Astrocyte of the cerebellum (primary cell): ENCODE measurements at places on chromosomes 1 and 21.

GRCh38 chr1:192201303-192201702 is 43.0 kb downstream of the RGS18 start:
- no peak for DNase-seq

DNA sequence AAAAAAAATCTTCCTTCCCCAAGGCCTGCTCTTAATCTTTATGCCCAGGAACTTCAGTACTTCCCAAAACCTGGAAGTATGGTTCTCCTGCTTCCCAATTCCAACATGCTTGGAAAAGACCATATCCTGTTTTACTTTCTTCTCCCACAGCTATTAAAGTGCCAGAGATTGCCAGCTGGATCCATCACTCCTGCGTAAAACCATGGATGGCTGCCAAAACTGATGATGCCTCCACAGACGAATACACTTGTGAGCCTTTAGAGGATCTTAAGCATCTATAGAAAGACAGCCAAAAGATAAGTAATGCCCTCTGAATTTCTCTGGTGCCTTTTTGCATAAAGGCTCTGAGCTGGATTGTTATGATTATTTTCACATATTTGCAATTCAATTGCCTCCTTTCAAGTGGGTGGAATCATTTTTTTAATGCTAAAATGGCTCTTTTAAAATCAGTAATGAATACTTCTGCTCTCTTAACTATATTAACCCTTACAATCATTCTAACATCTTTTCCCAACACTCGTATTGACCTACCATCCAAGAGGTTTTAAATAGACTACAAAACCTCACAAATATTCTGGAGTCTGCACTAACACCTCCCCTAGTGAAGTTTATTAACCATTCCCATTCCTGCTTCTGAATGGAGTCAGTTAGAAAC is 1807.8 kb downstream of the BRINP3 start:
- DNase-seq = peak; percentile 27

GRCh38 chr1:47024141-47024801 is 802 bp downstream of the CYP4X1 start:
- no peak for DNase-seq

- no peak for DNase-seq
Observed at GRCh38 chr1:80594013-80594412, 1206.7 kb upstream of the ADGRL2 start.

DNA sequence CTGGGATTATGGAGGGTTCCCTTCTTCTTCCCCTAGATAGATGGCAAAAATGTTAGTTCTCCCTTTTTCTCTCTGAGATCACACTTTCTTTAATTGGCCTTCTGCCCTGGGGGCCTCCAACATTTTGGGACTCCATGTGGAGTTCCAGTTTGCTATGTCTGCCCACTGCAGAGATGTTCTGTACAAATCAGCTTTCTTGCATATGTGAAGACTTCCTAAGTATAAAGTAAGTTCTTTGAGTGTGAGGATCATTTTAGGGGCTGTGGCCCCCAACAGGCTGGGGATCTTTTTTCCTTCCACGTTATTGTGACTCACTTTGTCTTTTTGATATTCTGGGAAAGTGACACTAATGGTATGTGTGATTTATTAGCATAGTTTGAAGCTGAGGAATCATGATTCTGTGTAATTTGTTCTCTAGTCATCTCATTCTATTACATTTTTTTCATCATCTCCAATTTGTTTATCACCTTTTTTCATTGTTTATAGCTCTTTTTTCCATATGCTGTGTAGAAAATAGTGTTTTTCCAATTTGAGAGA is 48.2 kb downstream of the HHAT start:
- DNase-seq = no peak

- no peak for DNase-seq
Observed at GRCh38 chr1:22375601-22376000, 76.0 kb upstream of the ZBTB40 start.

DNA sequence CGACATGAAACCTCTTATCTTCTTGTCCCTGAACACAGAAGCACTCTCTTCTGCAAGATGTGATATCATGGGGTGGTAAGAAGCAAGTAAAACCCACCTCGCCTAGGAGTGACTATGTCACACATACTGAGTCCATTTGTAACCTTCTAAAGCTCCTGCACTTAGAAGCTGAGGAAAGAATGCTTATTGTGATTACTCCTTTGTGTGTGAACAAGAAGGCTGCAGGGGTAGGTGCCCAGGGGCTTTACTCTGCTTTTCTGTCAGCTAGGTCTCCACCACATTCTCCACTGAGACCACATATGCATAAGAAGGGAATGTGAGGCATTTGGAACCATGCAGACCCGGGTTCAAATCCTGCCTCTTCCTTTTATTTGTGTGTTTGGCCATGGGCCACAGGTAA is 144.3 kb downstream of the DMRTA2 start:
- DNase-seq = no peak

- no peak for DNase-seq
Observed at GRCh38 chr1:150622303-150622975, 7.0 kb downstream of the ENSA start.

DNA sequence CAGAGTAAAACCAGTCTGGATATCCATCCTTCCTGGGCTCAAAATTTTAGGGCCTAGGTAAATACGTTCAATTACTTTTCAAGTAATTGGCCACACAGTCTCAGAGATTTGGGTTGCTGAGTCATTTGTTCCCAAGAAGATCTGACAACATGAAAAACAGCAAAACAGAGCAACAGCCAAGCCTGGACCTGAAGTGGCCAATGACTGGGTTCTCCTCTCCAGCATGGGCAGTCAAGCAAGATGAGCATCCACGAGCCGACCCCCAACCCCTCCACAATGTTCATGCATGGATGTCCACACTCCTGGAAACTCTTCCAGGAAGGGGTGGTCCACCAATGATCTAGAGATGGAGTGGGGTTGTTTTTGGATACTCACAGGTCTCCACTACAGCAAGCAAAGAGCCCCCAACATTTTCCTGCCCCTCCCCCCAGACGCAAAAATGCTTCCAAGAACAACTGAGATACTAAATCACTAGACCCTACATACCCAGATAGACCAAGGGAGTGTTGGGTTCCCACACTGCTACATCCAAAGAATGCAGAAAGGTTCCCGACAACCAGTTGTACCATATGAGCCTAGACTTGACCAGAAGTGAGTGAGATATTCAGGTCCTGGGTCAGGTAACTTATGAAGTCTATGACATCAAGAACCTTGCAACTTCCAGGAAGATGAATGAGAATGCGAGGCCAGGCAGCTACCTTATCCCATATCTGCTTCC is 73.0 kb downstream of the CD46 start:
- DNase-seq = no peak

DNA sequence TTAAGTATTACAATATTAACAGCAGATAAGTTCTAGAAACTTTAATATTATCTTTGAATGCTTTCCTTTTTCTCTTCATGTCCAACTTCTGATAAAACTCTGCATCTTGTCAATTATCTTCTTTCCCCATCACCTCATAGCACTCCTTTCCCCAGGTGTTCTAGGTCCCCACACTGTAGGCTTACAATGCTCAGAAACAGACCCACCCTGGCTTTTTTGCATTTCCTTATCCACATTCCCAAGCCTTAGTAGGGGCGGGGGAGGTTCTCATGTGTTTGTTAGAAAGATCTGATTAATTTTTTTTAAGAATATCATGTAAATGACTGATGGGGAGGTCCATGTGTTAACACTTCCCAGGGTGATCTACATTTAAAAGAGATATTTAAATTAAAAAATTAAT is 63.9 kb downstream of the PLPPR4 start:
- no peak for DNase-seq

DNA sequence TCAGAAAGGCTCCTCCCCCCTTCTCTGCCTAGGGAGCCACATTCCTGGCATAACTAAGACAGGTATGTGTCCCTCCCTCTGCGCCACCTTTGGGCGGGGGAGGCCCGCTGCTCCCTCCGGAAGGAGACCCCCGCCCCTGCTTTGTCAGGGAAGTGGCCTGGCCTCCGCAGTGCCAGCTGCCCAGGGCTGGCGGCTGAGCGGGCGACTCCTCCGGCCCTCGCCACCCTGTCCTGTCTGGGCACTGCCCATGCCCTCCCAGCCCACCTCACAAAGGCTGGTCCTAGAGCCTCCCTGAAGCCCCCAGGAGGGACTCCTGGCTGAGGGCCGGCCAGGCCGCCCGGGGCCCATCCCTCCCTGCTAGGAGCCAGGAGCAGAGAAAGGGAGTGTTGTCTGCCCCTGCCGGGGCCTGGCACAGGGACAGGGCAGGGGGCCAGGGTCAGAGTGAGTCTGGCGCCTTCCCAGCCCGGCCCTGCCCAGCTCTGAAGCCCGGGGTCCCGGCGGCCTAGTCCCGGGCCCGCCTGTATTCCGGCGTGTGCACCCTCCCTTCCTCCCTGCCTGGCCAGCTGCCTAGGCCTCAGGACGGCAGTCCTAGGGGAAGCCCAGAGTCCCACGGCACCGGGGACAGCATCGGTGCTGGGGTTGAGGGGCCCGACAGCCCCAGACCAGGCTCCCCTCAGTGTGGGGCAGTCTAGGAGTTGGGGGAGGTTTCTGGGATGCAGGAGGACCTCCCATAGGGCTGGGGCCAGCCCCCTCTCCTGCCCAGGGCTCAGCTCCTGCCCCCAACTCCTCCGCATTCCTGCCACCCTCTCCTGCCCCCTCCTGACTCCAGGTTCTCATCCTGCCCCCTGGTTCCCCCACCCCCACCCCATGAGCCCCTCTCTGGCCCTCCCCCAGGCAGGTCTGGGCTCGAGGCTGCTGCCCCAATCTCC is 5.1 kb downstream of the AGRN start:
- no peak for DNase-seq

DNA sequence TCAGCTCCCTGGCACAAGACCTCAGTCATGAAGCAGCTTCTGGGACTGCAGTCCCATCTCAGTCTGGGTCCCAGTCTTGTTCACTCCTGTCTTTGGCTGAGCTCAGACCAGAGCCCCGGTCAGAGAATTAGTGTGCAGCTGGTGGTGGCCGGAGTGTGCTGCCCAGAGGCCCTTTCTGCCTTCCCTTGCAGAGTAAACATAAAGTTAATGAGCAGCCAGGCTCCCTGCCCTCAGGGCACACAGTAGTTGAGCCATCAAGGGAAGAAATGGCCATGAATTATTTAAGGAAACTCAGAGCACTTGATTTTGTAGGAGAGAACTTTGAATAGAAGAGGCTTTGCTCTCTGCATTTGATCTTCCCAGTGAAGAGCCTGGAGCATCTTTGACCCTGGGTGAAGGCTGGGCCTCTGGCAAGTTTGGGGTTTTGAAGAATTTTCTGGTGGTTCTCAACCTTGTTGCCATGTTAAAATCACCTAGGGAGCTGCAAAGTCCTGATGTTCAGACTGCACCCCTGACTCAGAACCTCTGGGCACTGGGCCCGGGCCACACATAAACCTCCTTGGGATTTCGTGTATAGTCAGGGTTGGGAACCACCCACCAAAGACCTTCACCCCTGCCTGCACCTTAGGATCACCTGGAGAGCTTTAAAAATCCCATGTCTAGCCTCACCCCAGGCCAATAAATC is 26.4 kb upstream of the SELENON start:
- no peak for DNase-seq

- no peak for DNase-seq
Observed at GRCh38 chr1:186050360-186050759, 316.2 kb downstream of the HMCN1 start.

DNA sequence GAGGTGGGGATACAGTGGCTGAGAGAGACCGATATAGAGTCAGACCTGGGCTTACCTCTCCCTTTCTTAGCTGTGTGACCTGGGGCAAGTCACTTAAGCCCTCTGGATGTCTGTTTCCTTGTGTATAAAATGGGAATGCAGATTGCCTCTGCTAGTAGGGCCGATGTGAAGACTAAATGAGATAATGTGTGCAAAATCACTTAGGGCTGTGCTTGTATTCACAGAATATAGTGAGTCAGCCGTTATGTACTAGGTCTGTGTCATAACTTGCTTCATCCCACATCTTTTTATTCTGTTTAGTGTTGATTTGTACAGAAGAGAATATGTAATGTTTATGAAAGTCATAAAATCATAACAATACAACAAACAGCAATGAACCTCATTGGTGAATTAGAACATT is 56.0 kb downstream of the PTPRU start:
- no peak for DNase-seq

DNA sequence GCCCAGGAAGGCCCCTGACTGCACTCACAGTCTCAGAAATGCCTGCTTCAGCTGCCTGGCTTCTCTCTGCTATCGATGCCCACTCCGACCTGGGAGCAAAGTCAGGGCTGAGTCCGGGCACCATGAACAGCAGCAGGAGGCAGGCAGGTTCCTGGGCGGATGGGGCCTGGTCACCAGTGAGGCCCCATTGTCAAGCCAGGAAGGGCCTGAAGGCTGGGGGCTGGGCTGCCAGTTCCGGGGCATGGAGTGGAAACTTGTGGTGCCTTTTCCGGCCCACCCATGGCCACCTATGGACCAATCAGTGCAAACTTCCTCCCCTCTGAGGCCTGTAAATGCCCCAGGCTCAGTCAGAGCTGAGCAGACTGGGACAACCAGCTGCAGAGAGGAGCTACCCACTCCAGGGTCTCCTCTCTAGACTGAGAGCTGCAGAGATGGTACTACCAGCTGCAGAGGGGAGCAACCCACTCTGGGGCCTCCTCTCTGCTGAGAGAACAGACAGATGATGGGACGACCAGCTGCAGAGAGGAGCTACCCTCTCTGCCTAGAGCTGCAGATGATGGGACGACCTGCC is 286.5 kb downstream of the SMYD3 start:
- no peak for DNase-seq

- DNase-seq = no peak
Observed at GRCh38 chr1:11839727-11840705, 7.6 kb downstream of the NPPA start.

DNA sequence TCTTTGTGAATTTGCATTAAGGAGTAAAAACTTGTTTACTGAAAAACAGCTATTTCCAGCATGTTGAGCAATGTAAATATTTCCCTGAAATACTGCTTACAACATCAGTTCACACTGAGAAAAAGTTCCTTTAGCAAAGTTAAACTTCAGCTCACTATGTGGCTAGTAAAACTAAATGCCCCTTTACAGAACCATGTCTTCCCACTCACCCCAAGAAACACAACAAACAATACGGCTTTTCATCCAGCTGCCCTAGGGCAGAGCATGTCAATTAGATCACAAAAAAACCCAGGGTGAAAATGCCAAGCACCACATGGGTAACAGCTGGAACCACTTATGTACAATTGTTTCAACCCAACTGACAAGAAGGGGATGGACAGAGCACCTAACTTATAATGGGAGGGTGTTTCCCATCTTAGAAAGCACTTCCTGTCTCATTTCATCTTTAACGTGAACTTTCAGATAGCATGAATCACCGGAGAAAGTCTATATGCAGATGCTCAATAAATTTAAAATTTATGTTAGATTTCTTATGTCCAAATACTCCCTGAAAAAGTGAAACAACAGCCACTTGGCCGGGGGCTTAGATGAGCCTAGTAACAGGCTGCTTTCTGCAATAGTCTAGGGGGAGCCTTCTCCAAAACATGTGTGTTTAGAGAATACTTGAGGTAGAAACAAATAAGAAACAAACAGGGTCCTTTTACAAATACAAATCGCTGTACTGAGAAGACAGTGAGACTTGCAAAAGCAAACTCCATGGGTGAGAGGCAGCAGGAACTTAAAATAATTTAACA is 6.6 kb downstream of the NID1 start:
- no peak for DNase-seq
